Activated CD8-positive, alpha-beta memory T cell treated with anti-CD3 and anti-CD28 coated beads, Interleukin-2, amount 50 U/mL, for 4 hours (primary cell): ENCODE measurements at places on chromosomes 1 and 21.

- no peak for DNase-seq
Observed at GRCh38 chr1:110706621-110707020, 31.9 kb upstream of the KCNA3 start.

DNA sequence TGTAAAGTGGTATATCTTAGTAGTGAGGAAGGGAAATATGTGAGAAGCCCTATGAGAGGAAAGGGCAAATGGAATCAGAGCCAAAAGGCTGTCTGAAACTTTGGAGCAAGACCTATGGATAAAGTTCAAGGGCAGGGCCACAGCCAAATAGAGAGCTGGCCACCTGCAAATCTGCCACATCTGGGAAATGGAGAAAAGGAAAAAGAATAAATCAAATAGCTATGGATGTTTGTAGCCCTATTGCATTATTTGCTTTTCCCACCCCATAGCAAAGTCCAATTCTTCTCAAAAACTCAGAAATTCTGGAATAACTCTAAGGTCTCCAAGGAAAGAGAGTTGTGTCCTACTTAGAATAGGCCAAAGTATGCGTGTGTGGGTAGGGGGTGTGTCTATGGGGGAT, 4.0 kb upstream of the HLX start:
- no peak for DNase-seq

DNA sequence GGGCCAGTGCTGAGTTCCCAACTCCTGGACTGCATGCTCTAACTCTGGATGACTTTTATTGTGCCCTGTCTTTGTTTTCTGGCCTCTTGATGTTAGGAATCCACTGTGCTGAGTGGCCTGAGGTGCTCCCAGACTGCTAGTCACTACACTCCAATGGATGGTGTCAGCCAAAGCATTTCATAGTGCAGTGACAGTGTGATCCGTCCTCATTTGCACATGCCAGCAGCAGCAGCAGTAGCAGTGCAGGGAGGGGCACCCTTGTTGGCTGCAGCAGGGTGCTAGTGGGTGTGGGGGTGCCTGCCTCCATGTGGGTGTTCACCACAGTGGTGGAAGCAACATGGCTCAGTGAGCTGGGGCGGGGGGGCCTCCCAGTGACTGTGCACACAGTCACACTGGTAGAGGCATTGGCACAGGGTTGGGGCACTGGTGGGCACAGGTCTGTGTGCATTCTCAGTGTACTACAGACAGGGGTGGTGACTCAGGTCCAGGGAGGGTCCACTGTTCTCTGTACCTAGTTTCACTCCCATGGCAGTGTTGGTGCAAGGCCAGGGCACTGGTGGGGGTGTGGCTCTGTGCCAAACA, 214.0 kb downstream of the ZC3H11B start:
- no peak for DNase-seq

DNA sequence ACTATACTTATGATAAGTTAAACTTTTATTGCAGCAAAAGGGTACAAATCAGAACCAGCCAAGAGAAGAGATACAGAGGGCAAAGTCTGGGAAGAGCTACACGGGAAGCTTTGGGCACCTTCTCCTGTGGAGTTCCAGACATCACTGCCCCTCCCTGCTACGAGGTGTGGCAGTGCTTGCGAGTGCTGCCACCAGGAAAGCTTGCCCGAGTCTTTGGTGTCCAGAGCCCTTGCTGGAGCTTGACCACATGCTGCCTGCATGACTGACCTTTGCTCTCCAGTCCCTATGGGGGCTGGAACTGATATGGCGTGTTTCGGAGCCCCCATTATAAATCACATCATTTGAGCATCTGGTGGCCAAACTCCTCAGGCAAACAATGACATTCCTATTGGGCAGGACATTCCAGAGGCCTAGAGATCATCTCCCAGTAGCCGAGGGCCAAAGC, 23.4 kb downstream of the PLEKHO1 start:
- no peak for DNase-seq

GRCh38 chr1:46686255-46686654, 14.6 kb downstream of the TEX38 start:
- no peak for DNase-seq

- DNase-seq, result no peak
Observed at GRCh38 chr1:17922833-17923232, 167.7 kb downstream of the ACTL8 start.

- no peak for DNase-seq
Observed at GRCh38 chr21:25737421-25737820, 2.6 kb downstream of the GABPA start.

GRCh38 chr1:25503551-25504426, 39.6 kb upstream of the LDLRAP1 start:
- DNase-seq, result peak; percentile 71

DNA sequence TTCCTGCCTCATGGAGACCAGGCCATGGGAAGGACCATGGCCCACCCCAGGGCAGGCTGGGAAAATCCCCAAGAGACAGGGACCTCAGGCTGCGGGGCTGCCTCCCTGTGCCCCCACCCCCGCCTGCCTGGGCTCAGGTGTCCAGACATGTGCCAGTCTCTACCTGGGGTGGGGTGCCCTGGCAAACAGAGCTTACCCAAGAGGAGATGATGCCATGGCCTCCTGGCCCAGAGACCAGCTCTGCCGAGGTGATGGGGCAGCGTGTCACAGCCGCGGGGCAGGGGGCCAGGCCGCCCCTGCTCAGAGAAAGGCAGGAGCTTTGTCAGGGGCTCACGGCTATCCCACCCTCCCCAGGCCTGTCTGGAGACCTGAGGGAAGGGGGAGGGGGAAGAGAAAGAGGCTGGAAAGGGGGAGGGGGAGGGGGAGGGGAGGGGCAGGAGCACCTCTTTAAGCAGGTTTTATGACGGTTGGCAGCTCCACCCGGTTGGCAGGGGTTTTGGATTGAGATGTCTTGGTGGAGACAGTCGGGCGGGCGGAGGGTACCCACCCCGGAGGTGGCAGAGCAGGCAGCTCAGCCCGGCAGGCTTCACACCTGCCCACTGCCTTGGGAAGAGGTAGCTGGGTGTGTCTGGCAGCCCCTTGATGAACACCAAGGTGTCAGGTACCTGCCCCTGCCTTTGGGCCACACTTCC, 101.5 kb upstream of the IFFO2 start:
- no peak for DNase-seq

GRCh38 chr1:232937741-232938375, 12.6 kb upstream of the NTPCR start:
- no peak for DNase-seq

DNA sequence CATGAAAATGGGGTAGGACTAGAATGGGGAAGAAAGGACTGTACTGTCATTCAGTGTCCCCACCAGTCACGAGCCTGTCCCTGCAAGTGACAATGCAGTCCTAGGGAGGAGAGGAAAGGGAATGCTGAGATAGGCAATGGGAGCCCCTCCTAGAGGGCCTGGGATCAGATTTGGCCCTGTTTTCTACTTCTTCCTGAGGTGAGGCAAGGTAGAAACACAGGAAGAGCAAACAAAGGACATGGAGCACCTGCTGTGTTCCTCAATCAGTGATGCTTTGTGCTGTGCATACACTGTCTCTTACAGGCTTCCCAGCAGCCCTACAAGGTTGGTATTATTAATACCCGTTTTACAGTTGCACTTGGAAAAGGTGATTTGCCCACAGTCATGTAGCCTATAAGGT, 6.1 kb downstream of the FABP3 start:
- DNase-seq, result no peak

DNA sequence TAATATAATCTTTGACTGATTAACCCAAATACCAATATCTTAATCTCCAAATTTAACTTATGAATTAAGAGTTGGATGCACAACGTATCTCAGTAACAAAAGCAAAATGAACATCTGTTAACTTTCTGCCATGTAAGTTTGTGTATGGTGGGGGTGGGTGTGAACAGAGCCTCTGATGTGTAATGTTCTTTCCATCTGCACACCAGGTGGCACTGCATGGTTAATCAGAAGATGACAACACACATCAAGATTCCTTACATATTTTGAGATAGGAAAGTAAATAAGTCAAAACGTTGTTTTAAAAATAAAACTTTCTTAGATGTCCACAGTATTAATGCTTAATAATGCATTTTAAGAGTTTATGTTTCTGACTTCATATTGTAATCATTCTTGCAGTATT, 251.9 kb downstream of the DPYD start:
- DNase-seq, result no peak

DNA sequence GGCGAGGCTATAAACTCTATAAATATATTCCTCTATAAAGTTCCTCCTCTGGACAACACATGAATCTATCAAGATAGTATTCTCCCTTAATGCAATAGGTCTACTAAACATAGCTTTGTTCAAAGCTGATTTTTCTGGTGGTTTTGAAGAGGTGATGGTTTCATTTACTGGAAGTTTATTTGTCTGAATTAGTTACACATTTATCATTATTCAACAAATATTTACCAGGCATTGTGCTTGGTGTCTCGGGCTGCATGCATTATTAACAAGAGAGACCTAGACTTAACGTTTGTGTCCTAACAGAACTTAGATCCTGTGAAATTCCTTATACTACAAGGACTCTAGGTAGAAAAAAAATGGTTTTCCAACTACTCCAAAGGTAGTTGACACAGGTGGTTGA, 511.4 kb upstream of the B3GALT2 start:
- DNase-seq, result no peak
